ENCODE measurements at places on chromosomes 1 and 21.

DNA sequence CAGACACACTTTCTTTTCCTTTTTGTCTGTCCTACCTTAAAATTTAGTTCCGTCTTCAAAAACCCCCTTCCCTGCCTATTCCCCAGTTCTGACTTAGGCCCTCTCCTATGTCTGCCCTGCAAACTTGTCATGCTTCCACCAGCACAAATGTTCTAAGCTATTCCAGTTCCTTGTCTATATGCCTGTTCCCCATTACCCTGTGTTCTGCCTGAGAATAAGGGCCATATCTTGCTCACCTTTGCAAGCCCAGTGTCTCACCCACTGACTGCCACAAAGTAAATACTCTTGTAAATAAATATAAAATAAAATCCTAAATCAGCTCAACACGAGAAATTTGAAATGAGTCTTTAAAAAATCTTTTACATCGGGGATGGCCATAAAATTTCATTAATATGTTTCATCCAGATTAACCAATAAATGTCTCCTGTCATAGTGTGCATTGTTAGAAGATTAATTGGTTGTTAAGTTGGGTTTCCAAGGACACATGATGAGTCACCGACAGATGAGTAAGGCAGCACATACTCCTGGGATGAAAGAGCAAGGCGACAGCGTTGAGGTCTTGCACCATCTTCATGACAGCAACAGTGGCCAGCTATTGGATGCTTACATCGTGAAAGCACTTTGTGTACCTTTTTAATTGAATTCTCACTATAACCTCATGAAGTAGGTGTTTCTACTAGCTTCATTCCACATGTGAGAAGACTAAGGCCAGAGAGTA, 92.6 kb upstream of the NGF start:
- DNase-seq: no peak

- DNase-seq: no peak
These were observed 207.2 kb downstream of the PBX1 start for GRCh38 chr1:164765992-164766720.

GRCh38 chr1:53590531-53591515, 131.6 kb downstream of the DMRTB1 start:
- DNase-seq: no peak

GRCh38 chr1:154208677-154209388, 2.7 kb upstream of the CFAP141 start:
- no peak for DNase-seq

DNA sequence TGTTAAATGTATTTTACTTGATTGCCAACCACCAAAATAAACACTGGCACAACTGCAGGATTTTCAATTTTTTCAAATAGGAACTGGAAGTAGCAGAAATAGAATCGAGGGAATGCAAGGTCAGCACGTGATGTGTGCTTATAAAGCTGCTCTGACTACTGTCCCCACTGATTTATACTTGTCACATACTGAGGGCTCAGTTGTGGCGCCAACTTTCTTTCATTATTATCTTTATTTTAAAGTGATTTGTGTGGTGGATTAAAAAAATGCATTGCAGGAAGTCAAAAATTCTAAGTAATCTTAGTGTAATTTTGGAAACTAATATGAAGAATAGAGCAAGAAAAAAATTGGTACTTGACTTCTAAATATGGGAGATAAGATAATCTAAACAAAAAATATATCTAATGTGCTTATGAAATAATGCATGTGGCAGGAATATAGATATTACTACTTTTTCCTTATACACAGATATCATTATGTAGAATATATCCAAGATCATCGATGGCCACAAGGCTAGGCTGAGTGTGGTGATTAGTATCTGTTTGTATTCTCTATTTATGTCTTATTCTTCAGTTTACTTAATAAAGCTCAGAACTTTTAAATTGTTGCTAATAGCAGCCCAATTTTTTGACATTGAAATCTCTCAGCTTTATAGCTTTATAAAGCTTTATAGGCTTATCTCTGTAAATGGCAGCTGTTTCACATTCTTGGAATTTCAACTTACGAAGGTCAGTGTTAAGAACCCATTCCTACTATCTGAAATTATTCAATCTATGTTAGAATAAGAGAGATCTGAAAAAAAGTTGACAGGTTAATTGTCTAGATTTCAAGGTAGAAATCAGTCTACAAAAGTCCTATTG, 404.5 kb upstream of the ADAMTS5 start:
- no peak for DNase-seq

DNA sequence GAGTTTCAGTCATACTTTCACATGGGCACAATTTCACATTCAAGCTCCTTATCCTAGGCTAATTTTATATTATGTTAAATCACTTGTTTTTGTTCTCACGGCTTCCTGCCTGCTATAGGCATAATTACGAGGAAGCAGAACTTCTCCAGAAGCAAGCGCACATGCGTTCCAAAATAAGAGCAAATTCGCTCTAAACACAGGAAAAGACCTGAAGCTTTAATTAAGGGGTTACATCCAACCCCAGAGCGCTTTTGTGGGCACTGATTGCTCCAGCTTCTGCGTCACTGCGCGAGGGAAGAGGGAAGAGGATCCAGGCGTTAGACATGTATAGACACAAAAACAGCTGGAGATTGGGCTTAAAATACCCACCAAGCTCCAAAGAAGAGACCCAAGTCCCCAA, at the start of gene CORT:
CORT (plus strand) TSS at position 281 of the 400 bp plus-strand sequence. CDS start 193 bp downstream, outside the sequence.
- DNase-seq: no peak

DNA sequence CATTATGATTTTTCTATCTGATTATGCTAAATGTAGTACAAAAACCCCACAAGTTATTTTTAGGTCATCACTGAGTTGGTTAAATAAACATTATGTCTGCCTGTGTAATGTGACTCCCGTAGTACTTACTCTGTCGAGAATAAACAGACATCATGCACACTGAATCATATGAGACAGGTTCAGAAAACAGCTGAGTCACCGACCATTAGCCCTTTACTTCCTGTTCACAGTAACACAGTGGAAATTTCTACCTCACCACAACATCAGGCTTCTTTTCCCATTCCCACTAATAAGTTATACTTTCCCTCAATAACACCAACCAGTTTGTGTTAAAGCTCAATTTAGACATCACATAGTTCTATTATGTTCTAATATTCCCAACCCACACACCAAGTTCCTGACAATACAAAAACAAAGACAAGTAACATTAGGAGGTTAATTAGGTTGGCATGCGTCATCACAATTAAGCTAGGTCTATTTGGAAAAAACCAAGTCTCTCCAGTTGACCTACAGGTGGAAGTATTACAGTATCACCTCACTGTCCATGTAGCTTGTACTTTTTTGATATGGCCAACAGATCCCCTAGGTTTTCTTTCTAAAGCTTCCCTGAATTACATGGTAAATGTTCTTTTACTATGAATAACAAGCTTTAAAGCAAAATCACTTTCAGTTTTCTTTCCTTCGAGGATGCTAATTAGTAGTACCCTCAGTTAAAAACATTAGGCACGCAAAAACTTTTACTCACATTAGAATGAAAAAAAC, 154.2 kb downstream of the EIF4G3 start:
- no peak for DNase-seq

DNA sequence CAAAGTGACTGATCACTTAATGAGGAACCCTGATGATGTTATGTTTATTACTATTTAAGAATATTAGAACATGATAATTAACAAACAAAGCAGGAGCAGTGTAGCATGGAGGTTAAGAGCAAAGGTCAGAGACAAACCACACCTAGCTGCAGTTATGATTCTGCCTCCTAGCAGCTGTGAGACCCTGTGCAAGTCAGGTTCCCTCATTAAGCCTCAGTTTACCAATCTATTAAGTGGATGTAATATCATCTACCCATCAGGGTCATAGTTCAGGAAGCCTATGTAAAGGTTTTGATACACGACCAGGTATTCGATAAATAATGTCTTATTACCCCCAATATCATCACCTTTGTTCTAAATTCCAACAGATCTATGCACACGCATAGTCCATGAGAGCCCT, 32.0 kb downstream of the DUSP10 start:
- no peak for DNase-seq

GRCh38 chr1:233256191-233256590, 39.3 kb downstream of the PCNX2 start:
- DNase-seq: no peak

DNA sequence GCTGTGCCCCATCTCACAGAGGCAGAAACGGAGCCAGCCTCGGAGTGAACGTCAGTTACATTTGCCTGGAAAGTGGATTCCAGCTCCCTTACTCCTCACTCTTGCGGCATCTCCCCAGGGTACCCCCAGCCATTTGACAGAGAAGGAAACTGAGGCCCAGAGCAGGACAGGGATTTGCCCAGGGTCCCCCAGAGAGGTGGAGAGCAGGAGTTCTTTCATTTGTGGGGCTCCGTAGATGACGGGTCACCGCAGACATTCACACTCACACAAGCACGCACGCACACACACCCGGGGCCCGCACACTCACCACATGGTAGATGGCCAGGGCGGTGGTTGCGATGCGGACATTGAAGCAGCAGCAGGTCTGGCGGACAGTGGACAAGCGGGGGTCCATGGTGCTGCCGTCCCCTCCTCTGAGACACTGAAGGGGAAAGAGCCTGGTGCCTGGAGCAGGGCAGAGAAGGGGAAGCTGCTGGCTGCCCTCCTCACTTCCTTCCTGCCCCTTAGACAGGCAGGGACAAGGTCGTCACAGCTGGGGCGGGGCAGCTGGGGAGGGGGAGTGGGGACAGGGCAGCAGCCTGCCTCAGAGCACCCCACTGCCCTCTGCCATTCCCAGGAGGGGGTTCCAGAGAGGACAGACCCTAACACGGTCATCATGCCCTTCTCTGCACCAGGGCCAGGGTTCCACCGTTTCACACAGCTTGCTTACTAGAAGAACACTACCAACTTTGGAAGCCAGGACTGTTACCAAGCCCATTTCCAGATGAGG, at the start of gene LAPTM5:
LAPTM5 (minus strand) TSS at position 423 of the 769 bp plus-strand sequence; CDS start at position 394, 29 bp downstream.
- DNase-seq: no peak

- DNase-seq: no peak
These were observed 56.6 kb upstream of the EDN2 start for GRCh38 chr1:41540886-41541591.

GRCh38 chr1:16922885-16923431, 1.2 kb downstream of the CROCC start:
- DNase-seq: no peak
